Nucleus accumbens (tissue), 56 donors: ENCODE measurements at places on chromosomes 7 and 10.

GRCh38 chr7:149254181-149254858 lies 7.7 kb upstream of the ZNF783 start:
- no peak for DNase-seq

DNA sequence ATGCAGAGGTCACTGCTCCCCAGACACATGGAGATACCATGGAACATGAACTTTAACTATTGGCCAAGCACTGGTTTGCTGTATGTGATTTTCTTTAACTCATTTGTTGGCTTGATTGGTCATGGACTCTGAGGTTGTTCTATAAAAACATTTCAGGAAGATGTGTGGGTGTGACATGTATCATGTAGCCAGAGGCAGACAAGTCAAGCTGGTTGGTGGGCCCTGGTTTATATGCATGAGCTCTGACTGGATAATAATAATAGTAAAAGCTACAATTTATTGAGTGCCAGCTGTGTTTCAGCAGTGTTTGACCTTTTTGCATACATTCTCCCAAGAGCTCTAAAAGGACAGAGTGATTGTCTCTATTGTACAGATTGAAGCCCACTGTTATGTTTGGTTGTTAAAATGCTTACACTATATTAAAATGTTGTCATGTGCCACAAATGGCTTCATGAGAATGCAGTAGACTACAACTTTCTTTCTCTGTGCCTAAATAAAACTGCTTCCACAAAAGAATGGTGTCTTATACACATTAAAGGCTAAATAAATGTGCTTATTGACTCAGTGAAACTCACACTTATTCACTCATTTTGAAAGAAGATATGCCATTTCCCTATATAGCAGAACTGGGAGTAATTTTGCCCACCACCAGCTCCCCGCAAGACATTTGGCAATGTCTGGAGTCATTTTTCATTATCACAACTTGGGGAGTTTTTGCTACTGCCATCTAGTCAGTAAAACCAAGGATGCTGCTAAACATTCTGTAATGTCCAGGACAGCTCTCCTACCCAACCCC lies 243.6 kb upstream of the NFE2L3 start:
- DNase-seq, result no peak

GRCh38 chr10:129853562-129853903 lies 110.5 kb downstream of the EBF3 start:
- DNase-seq, result no peak

- DNase-seq, result no peak
Observed at GRCh38 chr10:122462533-122463465, 1.4 kb downstream of the HTRA1 start.

- no peak for DNase-seq
Observed at GRCh38 chr10:79046741-79047583, 21.8 kb upstream of the ZMIZ1 start.

- no peak for DNase-seq
Observed at GRCh38 chr7:50615519-50616080, 50.4 kb upstream of the DDC start.

DNA sequence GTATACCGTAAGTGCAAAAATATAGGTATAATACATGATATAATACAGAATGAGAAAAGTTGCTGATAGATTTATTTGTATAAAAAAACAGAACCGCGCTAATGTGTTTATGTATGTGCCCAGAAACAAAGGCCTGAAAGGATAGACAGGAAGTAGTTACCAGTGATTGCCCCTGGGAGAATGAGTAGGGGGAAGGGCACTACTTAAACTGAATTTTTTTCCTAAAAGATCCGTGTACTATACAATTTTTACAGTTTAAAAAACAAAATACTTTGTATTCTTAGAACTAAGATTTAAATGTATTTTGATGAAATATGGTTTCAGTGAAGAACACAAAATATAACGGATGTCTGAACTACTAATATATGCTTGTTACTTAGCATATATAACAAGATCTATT lies 2.9 kb downstream of the IPMK start:
- no peak for DNase-seq

- DNase-seq, result no peak
Observed at GRCh38 chr10:124695259-124695658, 48.9 kb downstream of the FAM53B start.

DNA sequence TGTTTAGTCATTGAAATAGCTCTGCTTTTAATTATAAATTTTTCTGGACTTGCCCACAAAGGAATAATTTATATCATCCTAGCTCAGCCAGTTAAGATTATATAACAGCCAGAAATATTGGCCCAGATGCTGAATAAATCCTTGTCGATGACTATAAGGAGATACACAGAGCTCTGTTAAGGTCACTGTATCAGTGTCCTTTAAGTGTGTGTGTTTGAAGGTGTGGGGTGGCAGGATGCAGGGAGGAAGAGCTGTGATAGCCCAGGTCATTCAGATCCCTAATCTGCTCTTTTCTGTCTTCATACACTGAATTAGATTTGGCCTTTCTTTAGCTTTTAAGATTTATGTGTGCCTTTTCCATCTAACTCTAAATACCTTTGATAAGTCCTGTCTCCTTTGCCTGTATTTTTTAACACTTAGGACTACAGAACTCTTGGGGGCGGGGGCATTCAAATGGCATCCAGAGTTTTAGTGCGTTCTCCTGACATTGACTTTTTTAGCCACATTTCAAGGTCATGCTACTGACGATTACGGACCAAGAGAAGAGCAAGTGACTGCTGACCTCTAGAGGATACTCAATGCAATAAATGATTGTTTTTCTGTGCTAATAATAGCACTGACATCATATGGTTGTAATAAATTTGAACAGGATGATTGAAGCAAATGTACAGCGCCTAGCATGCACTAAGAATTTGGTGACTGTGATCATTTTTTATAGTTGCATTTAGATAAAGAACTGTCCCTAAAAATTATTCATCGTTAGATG lies 172.3 kb downstream of the CACNB2 start:
- DNase-seq, result no peak

DNA sequence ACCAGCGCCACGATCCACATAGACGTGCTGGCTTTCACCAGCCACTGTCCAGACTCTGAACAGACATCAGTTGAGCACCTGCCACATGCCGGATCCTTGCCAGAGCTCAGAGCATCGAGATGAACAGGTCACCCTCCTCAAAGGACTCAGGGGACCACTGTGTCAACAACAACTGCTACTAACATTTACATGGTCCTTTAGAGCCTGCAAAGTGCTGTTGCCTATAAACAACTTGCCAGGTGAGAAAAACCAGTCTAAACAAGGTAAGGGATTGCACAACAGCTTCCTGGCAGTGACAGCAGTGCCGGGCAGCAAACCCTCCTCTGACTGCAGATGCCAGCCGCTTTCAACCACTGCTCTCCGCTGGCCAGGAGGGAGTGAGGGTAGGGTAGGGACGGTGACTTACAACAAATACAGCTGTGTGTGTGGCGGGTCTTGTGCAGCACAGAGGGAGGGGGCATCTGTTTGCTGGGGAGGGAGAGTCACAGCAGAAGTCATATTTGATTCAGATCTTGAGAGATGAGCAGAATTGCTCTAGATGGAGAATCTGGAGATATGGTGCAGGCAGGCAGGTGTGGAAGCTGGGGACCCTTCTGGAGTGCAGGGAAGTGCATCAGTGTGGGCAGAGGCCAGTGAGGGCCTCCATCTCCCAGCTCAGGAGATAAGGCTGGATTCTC lies 32.8 kb upstream of the RHEB start:
- no peak for DNase-seq

GRCh38 chr7:121604627-121605316 lies 208.7 kb upstream of the FAM3C start:
- DNase-seq, result no peak

DNA sequence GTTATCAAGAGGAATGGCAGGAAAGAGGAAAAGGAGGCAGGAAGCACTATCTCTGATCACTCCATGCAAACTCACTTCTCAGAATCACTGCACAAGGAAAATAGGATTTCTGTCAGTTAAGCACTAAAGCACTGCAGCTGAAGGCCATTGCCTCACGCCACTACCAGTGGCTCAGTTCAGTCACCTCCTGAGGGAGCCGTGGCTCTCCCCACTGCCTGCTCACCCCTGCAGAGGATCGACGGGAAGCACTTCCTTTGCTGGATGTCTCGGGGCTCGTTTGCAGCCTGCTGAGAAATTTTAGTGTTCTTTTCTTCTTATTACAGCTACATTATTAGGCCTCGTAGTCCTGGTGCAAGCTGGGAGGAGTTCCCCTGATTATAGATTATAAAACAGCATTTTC lies 90.1 kb upstream of the ADCY1 start:
- no peak for DNase-seq

- DNase-seq, result peak; percentile 66
Observed at GRCh38 chr7:149791-150636, 42.4 kb upstream of the FAM20C start.

- no peak for DNase-seq
Observed at GRCh38 chr10:103763374-103764202, 91.8 kb downstream of the SH3PXD2A start.

DNA sequence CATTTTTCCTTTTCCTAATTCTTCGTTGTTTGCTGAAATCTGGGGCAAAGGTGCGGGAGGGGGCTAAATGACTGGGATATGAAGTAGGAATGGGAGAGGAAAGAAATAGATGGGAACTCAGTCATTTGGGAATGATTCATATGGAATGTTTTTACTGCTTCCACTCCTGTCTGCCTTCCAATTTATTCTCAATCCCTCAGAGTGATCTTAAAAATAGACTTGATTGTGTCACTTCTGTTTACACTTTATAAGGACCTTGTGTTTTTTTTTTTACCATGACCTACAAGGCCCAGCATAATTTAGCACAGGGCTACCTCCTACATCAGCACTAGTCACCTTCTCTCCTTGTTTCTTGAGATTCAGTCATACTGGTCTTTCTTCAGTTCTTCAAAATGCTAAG lies 97.9 kb downstream of the PTEN start:
- no peak for DNase-seq

DNA sequence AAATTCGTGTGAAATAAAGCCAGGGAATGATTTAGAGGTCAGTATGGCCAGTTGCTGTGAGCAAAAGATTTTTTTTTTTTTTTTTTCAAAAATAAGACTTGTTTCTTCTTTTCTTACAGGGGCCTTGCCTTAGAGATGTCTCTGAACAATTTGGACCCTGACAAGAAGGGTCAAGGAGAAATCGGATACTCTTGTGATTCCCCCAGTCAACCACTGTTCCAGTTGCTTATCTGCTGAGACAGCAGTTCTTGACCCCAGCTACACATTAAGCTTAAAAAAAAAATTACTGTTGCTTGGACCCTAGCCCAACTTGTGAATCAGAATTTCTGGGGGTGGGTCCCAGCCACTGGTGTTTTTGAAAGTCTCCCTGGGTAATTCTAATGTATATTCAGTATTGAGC lies 12.0 kb upstream of the FMC1 start:
- DNase-seq, result no peak

- no peak for DNase-seq
Observed at GRCh38 chr10:25441270-25441669, 266.5 kb downstream of the GPR158 start.

GRCh38 chr10:79404231-79404609 lies 41.2 kb downstream of the ZCCHC24 start:
- no peak for DNase-seq
